ENCODE measurements at places on chromosomes 2 and 18. TPM values are rescaled to one million over a fixed set of nuclear protein-coding genes. Genes with fewer than 3 reads are reported as not detected.

Gene SIGLEC15
- total RNA-seq = 1.3 TPM

- H3K36me3 ChIP-seq = no peaks in the 10 kb centered on the region
- no peak overlapping the region for H3K27ac ChIP-seq
- no peak overlapping the region for H3K4me3 ChIP-seq
- H3K4me1 ChIP-seq = no peaks in the 10 kb centered on the region
- DNase-seq = no peak
These were observed 865.1 kb upstream of the VRK2 start for GRCh38 chr2:57181315-57182038.

DNA sequence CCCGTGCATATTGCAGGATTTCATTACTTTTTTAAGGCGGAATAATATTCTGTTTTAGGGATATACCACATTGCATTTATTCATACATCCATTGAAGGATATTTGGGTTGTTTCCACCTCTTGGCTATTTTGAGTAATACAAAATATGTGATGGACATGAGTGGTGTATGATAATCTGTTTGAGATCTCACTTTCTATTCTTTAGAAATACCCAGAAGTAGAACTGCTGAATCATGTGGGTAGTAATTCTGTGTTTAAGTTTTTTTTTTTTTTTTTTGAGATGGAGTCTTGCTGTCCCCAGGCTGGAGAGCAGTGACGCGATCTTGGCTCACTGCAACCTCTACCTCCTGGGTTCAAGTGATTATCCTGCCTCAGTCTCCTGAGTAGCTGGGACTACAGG lies 201.4 kb downstream of the NYAP2 start:
- no peak overlapping the region for H3K27ac ChIP-seq
- DNase-seq = no peak
- no peaks in the 10 kb centered on the region for H3K36me3 ChIP-seq
- H3K4me3 ChIP-seq = no peak overlapping the region

DNA sequence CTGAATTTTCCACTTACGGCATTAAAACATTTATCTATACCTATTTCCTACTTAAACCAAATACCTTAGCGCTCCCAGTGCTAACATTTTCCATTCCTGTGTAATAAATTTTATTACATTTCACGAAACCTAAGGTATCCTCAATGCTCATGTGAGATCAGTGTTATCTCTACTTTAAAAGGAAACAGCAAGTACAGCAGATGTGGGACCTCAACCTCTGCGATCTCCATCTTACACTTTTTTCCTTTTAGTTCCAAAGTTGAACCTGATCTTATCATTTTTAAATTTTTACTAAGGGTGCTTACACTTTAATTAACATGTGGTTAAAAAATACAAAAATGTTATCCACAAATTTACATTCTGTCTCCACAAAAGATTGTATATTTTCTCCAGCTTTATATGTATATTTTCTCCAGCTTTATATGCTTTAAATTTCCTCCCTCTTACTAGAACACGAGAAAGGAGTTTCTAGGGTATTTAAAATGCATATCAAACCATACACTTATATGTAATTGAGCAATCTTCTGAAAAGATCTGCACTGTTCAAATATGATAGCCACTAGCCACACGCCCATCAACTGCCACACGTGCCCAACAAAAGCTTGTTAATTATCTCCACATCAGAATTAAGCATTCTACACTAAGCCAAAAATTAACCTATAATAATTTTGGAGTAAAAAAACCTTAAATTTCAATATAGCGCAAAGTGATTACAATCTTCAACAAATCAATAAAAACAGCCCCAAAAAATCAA lies 38.1 kb downstream of the MBOAT2 start:
- H3K4me1 ChIP-seq = no peaks in the 10 kb centered on the region
- no peaks in the 10 kb centered on the region for H3K36me3 ChIP-seq
- DNase-seq = no peak
- no peak overlapping the region for H3K27ac ChIP-seq
- H3K4me3 ChIP-seq = no peak overlapping the region

DNA sequence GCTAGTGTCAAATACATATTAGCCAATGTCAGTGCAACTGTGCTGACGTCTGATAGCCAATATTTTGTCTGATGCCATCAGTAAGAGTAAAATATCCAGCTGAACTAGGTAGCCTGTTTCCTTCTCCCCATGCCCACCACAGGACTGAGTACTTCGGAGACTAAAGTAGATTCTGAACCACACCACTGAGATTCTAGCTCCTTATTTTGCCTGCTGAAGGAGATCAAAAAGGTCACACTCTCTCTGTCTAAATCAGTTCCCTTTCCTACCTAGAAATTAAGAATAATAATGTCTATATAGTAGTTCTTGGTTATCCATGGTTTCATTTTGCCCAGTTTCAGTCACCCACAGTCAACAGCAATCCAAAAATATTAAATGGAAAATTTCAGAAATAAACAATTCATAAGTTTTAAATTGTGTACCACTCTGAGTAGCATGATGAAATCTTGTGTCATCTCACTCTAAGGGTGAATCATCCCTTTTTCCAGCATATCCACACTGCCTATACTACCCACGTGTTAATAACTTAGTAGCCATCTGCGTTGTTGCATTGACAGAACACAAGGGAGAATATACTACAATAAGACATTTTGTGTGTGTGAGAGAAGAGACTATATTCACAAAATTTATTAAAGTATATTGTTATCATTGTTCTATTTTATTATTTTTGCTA lies 1043.3 kb upstream of the PIK3C3 start:
- no peaks in the 10 kb centered on the region for H3K36me3 ChIP-seq
- H3K4me3 ChIP-seq = no peak overlapping the region
- H3K27me3 ChIP-seq = no peaks in the 10 kb centered on the region
- H3K4me1 ChIP-seq = no peaks in the 10 kb centered on the region
- H3K27ac ChIP-seq = no peak overlapping the region

DNA sequence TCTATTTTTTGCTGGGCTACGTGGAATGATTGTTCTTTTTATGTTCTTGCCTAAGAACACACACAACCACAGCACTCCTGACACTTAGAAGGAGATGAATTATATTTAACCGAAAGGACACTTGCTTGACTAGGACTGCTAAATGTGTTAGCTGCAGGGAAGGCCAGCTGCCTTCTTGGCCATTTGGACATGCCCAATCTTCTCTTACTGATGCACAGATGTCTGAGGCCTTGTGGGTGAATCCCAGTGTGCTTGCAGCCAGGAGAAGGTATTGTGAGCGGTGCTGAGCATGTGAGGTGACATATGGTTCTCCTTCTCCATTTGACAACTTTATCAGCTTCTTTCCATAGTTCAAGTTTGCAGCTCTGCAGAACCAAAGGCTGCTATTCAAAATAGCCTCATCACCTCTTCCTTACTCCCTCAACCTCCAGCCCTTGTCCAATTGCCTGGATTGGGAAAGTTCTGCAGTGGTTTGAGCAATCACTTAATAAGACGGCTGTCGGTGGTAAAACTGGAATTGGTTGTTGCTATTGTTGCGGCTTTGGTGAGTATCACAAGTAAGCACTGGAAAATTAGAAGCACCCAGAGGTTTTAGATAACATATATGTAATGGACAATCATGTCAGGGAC lies 1113.3 kb downstream of the TSN start:
- no peak overlapping the region for H3K27ac ChIP-seq
- no peaks in the 10 kb centered on the region for H3K4me1 ChIP-seq
- no peak for DNase-seq
- no peaks in the 10 kb centered on the region for H3K36me3 ChIP-seq

Gene CHRNG
- not detected for total RNA-seq

GRCh38 chr2:15731213-15731888 lies 139.7 kb downstream of the DDX1 start:
- no peaks in the 10 kb centered on the region for H3K4me1 ChIP-seq
- no peak overlapping the region for H3K4me3 ChIP-seq
- no peak overlapping the region for H3K27ac ChIP-seq
- no peak for DNase-seq
- H3K36me3 ChIP-seq = no peaks in the 10 kb centered on the region

DNA sequence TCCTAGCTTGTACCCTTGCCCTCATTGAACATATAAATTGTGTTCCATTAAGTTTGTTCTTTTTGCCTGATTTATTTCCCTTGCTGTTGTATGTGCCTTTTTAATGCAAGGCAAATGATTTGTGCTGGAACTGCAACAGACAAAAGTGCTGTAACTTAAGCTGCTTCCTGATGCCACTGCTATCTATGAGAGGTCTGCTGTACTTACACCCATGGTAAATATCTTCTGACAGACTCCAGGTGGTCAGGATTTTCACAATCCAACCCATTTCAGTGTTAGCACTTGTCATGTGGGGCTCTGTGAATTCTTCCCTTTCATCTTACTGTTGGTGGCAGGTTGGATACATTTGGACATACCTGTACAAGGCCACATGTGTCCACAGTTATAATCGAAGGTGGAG lies 63.5 kb downstream of the ARHGAP15 start:
- no peaks in the 10 kb centered on the region for H3K4me1 ChIP-seq
- H3K27ac ChIP-seq = no peak overlapping the region
- H3K4me3 ChIP-seq = no peak overlapping the region
- no peaks in the 10 kb centered on the region for H3K27me3 ChIP-seq
- H3K36me3 ChIP-seq = no peaks in the 10 kb centered on the region

Gene RAB17
- total RNA-seq = not detected

Gene ESPNL
- 0.07 TPM for total RNA-seq

DNA sequence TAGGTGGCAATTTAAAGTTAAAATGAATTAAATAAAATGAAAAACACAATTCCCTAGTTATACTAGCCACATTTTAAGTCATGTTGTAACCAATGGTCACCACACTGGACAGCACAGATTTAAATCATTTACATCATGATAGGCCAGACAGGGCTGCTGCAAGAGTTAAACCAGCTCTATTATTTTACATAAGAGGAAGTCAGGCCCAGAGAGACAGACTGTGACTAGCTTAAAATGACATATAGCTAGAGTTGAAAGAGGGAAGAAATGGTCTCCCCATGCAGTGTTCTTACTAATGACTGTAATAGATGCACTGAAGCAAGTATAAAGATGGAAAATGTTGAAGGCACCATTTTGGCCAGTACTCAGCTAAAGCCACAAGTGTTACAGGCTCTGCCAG lies 69.6 kb downstream of the SLC66A3 start:
- no peak overlapping the region for H3K4me3 ChIP-seq
- no peaks in the 10 kb centered on the region for H3K36me3 ChIP-seq
- no peak overlapping the region for H3K27ac ChIP-seq
- H3K27me3 ChIP-seq = no peaks in the 10 kb centered on the region

DNA sequence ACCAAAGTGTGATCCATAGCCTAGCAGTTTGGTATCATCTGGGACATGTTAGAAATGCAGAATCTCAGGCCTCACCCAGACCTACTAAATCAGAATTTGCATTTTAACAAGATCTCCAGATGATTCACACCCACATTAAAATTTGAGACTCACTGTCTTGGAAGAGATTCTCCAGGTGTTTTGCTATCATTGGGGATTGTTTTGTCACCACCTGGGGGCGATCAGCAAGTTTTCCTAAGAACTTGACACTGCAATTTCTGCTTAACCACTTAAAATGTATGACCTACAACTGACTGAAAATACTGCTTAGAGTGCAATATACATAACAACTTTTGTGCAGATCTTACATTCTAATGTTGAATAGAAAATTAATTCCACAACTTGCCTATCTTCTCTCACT lies 18.9 kb upstream of the ITGA4 start:
- H3K27ac ChIP-seq = no peak overlapping the region
- H3K4me3 ChIP-seq = no peak overlapping the region
- no peak for DNase-seq
- no peaks in the 10 kb centered on the region for H3K4me1 ChIP-seq

DNA sequence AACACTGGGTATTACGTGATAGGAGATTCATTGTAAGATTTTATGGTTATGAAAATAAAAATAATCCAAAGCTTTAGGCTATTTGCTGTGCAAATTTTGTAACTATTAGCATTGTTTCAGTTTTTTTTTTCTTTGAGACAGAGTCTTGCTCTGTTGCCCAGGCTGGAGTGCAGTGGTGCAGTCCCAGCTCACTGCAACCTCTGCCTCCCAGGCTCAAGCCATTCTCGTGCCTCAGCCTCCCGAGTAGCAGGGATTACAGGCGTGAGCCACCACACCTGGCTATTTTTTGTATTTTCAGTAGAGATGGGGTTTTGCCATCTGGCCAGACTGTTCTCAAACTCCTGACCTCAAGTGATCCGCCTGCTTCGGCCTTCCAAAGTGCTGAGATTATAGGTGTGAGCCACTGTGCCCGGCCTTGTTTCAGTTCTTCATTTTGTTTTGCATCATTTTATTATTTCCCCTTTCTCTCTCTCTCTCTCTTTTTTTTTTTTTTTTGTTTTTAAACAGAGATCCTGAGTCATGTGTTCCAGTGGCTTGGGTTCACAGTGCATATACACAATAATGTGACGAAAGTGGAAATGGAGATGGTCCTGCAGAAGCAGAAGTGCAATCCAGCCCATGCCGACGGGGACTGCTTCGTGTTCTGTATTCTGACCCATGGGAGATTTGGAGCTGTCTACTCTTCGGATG lies 25.8 kb downstream of the CASP10 start:
- H3K27me3 ChIP-seq = no peaks in the 10 kb centered on the region
- peaks cover 29% of the 10 kb centered on the region for H3K4me1 ChIP-seq
- no peak overlapping the region for H3K27ac ChIP-seq
- no peak for DNase-seq

- DNase-seq = no peak
- H3K4me3 ChIP-seq = no peak overlapping the region
- H3K4me1 ChIP-seq = no peaks in the 10 kb centered on the region
These were observed 156.4 kb downstream of the CCBE1 start for GRCh38 chr18:59540780-59541179.

GRCh38 chr2:65587779-65588178 lies 155.4 kb upstream of the SPRED2 start:
- H3K27ac ChIP-seq = no peak overlapping the region
- no peaks in the 10 kb centered on the region for H3K36me3 ChIP-seq
- no peaks in the 10 kb centered on the region for H3K4me1 ChIP-seq

Gene CNGA3
- total RNA-seq = not detected

Gene HAAO
- total RNA-seq = 1.2 TPM

Gene RPRM
- 0.24 TPM for total RNA-seq

- DNase-seq = no peak
- no peak overlapping the region for H3K4me3 ChIP-seq
- no peak overlapping the region for H3K27ac ChIP-seq
- H3K27me3 ChIP-seq = no peaks in the 10 kb centered on the region
These were observed 157.0 kb downstream of the ZNF516 start for GRCh38 chr18:76338088-76338487.

GRCh38 chr2:139911160-139911559 lies 1131.0 kb upstream of the NXPH2 start:
- no peak for DNase-seq
- H3K27me3 ChIP-seq = no peaks in the 10 kb centered on the region
- H3K27ac ChIP-seq = no peak overlapping the region
- no peaks in the 10 kb centered on the region for H3K36me3 ChIP-seq
- H3K4me1 ChIP-seq = no peaks in the 10 kb centered on the region

GRCh38 chr2:142693171-142693950 lies 184.1 kb upstream of the KYNU start:
- H3K4me3 ChIP-seq = no peak overlapping the region
- DNase-seq = no peak
- H3K4me1 ChIP-seq = no peaks in the 10 kb centered on the region
- H3K27ac ChIP-seq = no peak overlapping the region
- no peaks in the 10 kb centered on the region for H3K36me3 ChIP-seq

Gene LOXL3
- total RNA-seq = 6.9 TPM

Gene DPP10
- not detected for total RNA-seq

GRCh38 chr2:135744760-135745314 lies 3.2 kb downstream of the UBXN4 start:
- H3K4me1 ChIP-seq = peaks cover 23% of the 10 kb centered on the region
- no peak overlapping the region for H3K4me3 ChIP-seq
- H3K36me3 ChIP-seq = peaks cover 20% of the 10 kb centered on the region
- no peaks in the 10 kb centered on the region for H3K27me3 ChIP-seq
- DNase-seq = no peak
- H3K27ac ChIP-seq = no peak overlapping the region

Gene AQP12B
- not detected for total RNA-seq

Measured in naive thymus-derived CD4-positive, alpha-beta T cell (primary cell).